IPS-NIHi11 (cell line): ENCODE measurements at places on chromosomes 2 and 18.

DNA sequence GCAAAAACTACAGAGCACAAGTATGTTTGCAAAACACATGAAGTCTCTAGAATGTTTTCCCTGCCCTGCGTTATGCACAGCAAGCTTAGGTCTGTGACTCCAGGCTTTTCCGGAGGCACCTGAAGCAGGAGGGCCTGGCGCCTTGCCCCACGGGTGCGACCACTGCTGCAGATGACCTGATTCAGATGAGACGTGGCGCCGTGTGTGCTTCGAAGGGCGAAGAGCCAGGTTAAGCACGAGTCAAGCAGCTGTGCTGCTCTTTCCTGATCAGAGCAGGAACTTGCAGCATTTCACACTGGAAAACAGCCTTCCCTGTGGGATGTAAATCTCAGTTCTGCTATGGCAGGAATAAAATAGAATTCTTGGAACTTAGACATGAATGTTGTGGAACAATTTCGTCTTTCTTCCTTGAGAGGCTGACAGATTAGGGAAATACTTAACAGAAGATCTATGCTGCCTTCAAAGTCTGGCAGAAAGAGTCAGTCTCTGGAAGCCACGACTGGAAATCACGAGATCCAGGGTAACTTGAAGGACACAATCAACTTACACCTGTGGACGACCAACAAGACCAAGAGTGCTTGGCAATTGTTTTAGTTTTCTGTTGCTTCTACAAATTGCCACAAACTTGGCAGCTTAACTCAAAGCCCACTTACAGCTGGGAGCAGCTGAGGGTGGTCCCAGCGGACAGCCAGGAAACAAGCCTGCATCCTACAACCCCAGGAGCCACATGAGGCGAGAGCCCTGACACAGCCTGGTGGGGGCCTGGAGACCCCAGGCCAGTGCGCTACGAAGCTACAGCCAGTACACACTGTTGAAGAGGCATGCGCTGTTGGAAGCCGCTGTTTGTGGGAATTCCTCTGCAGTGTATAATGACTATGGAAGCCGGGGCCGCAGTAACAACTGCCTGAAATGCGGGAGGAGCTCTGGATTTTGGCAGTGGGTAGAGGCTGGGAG, 42.9 kb downstream of the EIPR1 start:
- no peak for DNase-seq

DNA sequence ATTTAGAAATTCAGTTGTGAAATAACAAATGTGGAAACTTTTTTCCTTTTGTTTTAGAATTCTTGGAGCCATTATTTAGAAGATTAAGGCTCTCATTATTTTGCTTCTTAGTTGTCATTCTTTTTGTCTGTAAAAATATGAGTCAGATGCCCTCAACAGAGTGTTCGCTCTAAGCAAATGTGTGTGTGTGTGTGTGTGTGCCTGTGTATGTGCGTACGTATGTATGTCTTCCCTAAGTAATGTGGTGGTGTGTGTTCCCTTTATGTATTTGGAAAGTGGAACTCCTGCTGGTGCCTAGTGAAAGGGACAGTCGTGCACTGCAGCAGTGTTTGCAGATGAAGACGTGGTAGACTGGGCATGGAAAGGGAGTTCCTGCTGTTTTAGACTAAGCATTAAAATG, 27.5 kb downstream of the ZNF407 start:
- no peak for DNase-seq

DNA sequence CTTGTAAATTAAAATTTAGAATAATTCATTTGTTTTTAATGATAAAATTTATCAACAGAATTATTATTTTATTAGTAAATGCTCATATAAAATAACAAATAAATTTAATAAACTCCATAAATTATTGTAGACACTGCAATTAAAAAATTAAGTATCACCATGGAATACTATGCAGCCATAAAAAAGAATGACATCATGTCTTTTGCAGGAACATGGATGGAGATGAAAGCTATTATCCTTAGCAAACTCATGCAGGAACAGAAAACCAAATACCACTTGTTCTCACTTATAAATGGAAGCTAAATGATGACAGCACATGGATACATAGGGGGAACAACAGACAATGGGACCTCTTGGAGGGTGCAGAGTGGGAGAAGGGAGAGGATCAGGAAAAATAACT, 29.7 kb upstream of the DSG3 start:
- DNase-seq, result no peak

GRCh38 chr2:168241208-168241607, 6.2 kb downstream of the STK39 start:
- no peak for DNase-seq

- DNase-seq, result no peak
These were observed 27.7 kb downstream of the ITGA6 start for GRCh38 chr2:172455121-172455515.
